Stromal cell of bone marrow (primary cell): ENCODE measurements at places on chromosomes 5 and 9.

GRCh38 chr5:149745212-149745942 is 15.3 kb downstream of the PPARGC1B start:
- no peak for DNase-seq

GRCh38 chr5:56140073-56140472 is 93.1 kb downstream of the ANKRD55 start:
- DNase-seq: no peak

GRCh38 chr5:76240336-76240735 is 157.2 kb downstream of the SV2C start:
- no peak for DNase-seq

- DNase-seq: no peak
Observed at GRCh38 chr5:145872486-145872885, 328 bp downstream of the GRXCR2 start.

DNA sequence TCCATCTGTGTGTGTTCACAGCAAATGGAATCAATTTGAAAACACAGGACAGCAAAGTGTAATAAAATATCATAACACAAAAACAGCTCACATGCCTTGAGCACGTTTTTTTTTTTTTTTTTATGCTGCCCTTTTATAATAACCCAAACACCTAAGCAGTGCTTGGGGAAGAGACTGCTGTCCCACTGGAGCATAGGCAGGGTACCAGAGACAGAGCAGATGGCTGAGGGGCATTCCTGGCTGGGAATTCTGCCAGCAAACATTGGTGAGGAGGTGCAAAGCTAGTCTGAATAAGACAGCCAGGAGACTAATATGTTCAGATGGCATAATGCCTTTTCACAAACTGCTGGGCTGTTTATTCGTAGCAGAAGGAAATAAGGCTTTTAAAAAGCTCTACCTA is 58.1 kb upstream of the SV2C start:
- no peak for DNase-seq

- no peak for DNase-seq
Observed at GRCh38 chr5:171419688-171420430, 412 bp downstream of the FGF18 start.

DNA sequence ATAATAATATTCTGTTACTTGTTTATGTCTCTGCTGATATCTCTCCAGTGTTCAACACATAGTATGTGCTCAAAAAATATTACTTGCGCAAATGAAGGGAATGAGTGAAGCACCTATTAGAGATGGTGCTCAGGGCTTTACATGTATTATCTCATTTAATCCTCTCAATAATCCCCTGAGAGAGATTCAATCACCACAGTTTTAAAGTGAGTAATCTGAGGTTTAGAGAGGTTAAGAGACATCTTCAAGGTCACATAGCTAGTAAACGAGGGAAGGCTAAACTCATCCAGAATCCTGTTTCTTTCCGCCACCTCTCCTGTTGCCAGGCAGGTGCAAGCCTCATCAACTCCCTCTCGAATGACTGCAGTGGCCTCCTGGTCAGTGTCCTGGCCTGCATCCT is 82.0 kb downstream of the UGCG start:
- no peak for DNase-seq

GRCh38 chr5:32991421-32991815 is 280.3 kb downstream of the NPR3 start:
- DNase-seq: no peak

DNA sequence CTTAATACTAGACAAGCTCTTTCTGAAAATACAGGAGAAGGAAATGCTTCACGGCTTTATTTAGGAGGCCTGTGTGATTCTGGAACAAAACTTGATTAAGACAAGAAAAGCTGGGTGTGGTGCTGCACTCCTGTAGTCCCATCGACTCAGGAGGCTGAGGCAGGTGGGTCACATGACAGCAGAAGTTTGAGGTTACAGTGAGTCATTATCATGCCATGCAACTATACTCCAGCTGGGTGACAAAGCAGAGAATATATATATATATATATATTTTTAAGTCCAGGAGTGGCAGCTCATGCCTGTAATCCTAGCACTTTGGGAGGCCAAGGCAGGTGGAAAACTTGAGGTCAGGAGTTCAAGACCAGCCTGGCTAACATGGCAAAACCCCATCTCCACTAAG is 33.1 kb upstream of the SPIN1 start:
- DNase-seq: no peak

- DNase-seq: peak; percentile 54
Observed at GRCh38 chr9:127004946-127005769, 90.6 kb downstream of the RALGPS1 start.

GRCh38 chr5:179766726-179767455 is 26.9 kb upstream of the LTC4S start:
- no peak for DNase-seq

- DNase-seq: peak; percentile 64
Observed at GRCh38 chr5:95760273-95761191, 29.4 kb downstream of the RHOBTB3 start.

DNA sequence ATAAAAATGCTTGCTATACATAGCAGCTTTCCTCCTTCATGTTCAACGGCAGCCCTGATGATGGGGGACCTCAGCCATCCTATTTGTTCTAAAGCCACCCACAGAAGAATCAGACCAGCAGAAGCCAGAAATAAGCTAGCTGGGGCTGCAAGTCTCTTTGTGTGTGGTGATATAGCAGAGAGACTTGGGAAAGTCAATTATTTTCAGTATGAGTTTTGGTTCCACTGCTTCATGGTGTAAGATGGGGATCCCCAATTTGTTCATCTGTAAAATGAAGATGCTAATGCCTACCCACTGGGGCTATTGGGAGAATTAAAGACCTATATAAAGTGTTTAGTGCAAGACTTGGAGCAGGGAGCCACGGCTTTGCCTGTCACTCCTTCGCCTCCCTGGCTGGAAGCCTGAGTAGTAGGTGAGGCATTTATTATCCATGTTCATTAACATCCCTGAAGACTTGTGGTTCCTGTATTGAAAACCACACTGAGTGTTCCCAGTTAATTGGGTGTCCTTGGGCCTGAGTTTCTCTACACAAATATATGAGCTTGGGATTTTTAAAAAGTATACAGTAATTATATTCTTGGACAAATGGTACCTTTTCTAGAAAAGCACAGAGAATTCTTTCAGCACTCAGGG is 210.1 kb upstream of the SLC24A2 start:
- DNase-seq: no peak

- no peak for DNase-seq
Observed at GRCh38 chr9:82466616-82467260, 478.2 kb downstream of the SPATA31D1 start.

GRCh38 chr9:78713614-78714405 is 416.9 kb downstream of the PSAT1 start:
- DNase-seq: peak; percentile 28

GRCh38 chr9:136690104-136690805 is 3.0 kb upstream of the AGPAT2 start:
- no peak for DNase-seq

- DNase-seq: no peak
Observed at GRCh38 chr5:9613360-9613759, 16.8 kb downstream of the TAS2R1 start.

- no peak for DNase-seq
Observed at GRCh38 chr5:62719061-62719720, 140.6 kb downstream of the LRRC70 start.

DNA sequence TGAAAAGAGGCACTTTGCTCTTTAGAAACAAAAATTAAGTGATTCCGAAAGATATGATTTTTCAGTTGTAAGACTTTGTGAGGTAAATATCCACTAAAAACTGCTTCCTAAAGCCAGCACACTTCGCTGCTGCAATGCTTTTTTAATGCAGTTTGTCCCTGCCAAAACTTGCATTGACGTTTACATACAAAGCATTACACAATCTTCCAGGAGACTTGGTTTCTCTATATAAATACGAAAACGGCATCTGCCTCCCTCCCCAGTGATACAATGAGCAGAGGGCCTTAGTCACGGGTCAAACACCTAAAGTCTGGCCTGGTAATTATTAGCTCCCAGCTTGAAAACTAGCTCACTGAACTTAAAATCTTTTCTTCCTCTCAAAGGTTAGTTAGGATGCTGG is 170.7 kb downstream of the TSSK1B start:
- no peak for DNase-seq

DNA sequence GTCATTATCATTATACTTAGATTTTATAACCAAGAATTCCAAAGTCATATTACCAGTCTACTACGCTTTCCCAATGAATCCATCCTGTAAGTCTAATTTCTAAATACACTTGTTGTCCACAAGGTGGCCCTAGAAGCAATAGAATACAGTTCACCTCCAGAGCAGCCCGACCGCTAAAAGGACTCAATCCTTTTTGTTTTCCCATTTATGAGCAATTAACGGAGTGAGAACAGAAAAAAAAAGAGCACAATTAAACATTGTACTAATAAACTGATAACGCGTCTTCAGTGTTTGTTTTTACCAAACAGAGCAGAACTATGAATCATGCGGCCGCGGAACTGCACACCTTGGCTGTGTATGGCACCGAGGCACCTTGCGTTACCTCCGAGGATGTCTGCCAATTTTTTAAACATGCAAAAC is 160.7 kb upstream of the DAPK1 start:
- DNase-seq: peak; percentile 73

DNA sequence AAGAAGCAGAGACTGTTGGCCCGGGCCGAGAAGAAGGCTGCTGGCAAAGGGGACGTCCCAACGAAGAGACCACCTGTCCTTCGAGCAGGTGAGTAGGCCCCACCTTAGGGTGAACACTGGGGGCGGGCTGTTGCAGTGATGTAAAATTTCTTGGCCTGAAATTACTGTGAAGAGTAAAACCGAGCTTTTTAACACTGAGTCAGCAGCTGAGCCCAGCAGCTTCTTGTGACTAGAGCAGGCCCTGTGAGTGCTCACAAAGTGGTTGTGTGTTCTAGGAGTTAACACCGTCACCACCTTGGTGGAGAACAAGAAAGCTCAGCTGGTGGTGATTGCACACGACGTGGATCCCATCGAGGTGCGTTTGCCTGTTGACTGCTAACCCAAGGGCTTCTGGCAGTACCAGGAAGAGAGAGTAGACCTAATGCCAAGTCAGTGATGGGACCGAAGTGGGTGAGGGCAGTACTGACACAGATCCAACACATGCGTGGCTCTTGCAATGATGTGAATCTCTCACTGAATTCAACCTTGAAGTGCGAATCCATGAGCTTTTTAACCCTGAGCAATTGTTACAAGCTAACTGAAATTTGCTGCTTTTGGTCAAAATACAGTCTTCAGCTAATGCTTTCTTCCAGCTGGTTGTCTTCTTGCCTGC is 2.1 kb downstream of the RPL7A start:
- no peak for DNase-seq

DNA sequence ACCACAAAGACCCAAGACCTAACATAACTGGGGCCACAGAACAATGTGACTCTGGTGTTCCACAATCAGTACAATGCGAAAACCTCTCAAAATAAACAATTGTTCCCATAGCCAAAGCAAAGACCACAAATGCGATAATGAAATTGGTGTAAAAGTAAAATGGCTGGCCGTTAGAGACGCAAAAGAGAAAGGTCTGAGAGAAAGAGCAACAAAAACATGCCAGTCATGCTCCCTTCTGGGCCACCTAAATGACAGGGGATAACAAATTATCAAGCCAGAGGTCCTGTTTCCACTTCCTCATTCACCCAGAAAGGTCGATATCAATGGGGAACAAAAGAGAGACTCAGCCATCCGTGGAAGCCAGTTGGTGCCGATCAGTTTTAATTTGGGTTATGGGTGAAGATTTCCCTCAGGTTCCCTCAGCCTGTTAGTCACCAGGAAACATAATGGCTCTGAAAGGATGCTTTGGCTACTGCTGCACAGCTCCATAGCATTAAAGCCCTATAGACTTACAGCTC is 9.2 kb upstream of the CFAP95 start:
- no peak for DNase-seq
